ENCODE measurements at places on chromosomes 6 and 20.

DNA sequence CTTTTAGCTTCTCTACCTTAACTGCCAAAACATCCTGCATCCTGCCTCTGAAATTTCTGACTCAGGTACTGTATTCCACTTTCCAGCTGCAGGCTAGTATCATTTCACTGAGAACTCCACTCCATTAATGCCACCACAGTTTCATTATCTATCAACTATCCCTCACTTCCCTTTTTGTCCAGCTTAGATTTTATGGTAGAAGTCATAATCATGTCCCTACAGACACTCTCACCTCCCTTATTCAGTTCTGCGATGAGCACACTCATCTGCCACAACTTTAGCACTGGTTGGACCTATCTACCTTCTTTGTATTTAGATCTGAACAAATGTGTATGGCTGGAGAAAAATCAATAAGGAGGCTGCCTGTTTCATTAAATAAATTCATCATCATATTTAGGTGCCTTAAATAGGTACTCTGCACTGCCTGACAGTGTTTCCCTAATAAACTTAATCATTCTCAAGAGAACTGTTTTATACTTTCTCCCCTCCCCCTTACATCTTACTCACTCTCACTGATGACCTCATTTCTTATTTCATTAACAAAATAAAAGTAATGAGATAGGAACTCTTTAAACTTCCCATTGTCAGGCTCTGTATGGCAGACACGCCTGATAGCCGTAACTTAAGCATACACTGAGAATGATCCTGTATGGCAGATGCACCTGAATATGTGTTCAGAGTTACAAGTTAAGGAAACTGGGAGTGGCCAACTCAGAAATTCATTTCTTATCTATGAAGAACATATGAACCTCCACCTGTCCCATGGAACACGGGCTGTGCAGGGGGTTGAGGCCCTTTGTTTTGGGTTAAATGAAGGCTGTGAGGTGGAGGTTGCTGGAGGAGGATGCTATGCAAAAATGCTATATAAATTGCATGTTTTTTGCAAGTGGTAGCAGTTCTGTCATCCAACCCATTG, 95.3 kb upstream of the MAN1A1 start:
- DNase-seq, result no peak

GRCh38 chr6:12473494-12473893, 183.3 kb downstream of the EDN1 start:
- DNase-seq, result no peak

GRCh38 chr20:4998160-4998651, 3.1 kb downstream of the SLC23A2 start:
- DNase-seq, result no peak

DNA sequence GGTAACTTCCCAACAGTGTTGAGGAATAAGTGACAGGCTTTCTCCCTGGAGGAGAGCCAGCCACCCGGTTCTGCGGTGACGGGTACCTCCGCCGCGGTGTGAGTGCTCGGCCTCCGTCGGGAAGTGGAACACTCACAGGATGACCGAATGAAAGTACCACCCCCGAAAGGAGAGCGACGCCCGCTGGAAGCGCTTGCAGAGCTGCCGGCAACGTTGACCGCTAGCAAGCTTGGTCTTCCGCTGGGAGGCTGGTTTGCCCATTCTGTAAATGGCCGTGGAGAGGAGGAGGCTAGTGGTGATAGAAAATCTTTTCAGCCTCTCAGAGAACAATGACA, 614 bp upstream of the TMEM242 start:
- no peak for DNase-seq

DNA sequence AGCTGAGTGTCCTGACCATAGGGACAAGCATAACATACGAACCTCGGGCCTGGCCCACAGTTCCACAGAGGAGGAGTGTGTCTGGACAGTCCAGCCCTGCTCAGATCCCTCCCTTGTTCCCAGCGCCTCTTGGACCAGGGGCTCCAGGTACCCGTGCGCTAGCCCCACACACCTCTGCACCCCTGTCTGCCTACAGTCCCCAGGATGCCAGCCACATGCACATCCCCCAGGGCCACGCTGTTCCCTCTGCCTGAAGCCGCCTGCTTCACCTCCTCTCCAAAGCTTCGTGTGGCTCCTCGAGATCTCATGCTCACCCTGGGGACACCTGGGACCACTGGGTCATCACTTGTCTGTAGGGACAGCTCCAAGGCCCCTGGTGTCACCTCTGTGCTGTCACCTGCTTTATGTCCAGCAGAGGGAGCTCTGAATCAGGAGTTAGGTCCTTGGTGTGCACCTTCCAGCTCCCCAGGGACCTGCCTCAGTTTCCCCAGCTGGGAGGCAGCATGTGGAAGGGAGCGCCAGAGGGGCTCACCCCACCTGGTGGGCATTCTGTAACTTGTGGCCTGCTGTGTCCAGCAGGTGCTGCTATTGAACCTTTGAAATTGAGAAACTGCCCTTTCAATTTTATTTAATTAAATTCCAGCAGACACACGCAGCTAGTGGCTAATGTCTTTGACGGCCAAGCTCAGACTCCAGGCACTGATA, 7.3 kb upstream of the YTHDF1 start:
- no peak for DNase-seq

DNA sequence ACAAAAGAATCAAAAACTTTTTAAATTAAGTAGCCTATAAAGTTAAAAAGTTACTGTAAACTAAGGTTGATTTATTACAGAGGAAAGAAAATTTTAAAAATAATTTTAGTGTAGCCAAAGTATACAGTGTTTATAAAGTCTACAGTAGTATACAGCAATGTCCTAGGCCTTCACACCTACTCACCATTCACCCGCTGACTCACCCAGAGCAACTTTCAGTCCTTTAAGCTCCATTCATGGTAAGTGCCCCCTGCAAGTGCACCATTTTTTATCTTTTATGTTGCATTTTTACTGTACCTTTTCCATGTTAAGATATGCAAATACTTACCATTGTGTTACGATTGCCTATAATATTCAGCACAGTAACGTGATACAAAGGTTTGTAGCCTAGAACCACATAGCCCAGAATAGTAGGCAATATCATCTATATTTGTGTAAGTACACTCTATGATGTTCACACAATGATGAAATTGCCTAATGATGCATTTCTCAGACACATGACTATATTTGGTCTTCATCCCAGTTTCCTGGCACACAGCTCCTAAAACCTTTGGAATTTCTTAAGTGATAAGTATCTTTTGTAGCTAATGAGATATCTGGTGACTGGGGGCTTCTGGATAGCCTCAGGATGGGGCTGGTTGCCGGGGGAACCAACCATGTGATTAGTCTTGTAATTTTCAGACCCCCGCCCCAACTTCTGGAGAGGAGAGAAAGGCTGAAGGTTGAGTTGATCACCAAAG, 111.0 kb downstream of the MRPL14 start:
- DNase-seq, result no peak

- DNase-seq, result no peak
Measured at GRCh38 chr6:32402812-32403211, 4.2 kb downstream of the BTNL2 start.

DNA sequence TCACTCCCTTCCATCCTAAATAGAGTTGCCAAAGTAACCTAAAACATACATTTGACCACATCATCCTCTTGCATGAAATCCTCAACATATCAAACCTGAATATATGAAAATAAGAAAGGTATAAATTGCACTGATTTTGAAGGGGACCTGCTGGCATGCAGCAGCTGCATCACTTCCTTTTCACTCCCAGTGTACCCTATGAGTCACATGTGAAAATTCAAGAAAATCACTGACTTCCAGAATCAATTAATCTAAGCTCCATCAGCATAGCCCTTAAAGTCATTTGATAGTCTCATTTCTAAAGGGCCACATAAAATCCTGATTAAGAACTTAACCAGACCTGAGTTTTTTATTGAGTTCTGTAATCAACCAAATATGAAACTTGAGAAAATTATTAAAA, 24.3 kb downstream of the SNX14 start:
- no peak for DNase-seq

DNA sequence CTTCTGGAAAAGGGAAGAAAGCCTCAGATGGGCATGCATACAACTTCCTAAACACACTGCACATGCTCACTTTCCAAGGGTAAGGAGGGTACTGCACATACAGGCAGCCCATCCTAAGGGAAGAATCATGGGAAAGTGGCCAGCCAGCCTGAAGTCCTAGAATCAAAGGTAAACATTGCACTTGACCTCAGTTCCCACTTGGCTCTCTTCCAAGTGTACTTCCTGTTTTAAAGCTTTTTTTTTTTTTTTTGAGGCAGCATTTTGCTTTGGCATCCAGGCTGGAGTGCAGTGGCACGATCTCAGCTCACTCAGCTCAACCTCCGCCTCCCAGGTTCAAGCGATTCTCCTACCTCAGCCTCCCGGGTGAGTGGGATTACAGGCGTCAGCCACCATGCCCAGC, 225.3 kb upstream of the EPHA7 start:
- no peak for DNase-seq

DNA sequence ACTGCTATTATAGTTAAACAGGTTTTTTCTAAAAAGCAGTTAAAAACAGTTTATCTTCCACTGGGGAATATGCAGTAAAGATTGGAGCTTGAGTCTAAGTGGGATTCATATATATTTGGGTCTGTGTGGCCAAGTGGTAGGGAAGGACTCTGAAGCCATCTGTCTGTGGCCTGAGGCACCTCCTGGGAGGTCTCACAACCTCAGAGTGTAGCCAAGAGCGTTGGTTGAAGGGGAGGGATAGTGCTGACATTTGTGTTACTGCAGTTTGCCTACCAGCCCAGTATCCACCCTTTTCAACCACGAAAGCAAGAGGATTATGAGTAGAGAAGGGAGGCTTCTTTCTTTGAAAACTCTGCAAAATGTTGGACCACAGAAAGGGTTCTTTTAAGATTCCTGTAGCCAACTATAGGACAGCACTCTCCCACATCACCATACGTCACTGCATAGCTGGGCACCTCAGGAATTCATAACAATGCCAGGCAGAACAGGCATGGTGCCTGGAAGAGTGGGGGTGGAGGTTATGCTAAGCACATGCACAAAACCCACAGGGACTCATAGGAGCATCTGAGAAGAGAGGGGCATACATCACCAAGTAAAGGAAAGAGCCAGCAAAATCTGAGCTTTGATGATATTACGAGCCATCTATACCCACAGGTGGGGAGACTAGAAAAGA, 90.5 kb upstream of the HEY2 start:
- no peak for DNase-seq

DNA sequence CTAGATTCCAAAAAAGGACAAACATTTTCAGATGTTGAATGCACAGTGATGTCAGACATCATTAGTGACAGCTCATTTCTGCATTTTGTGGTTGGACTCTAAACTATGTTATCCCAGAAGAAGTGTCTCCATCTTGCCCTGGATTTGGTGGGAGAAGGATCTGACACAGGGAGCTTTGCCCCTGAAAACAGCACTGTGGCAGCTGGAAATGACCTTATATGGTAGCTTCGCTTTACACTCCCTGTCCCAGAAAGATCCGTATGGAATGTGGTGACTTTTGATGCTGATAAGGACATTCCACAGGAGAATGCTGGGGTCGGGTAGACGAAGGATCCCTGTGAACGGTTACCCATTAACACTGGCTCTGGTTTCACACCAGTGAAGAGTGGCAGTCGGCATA, 87.2 kb upstream of the EDN1 start:
- DNase-seq, result no peak

DNA sequence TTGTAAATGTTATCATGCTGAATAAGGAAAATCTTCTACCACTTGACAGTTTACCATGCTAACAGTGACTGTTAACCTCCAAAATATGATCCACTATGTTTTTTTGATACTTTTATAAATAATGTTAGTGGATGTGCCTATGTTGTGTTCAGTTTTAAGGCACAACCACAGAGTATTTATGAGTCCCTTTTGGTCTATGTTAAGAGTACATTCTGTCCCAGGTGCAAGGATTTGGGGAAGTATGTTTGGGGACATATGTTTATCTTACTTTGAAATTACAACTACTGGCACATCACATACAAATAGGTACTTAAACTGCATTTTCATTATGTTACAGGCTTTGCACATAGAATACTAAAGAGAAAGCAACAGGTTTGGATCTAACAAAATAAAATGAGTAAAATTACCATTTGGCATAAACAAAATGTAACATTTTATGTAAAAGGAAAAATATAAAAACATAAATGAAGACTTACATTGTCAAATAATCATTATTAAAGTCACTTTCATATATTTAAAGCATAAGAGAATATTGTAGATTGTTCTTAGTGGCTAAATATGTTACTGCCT, 71.2 kb downstream of the SESN1 start:
- DNase-seq, result no peak

GRCh38 chr6:89348372-89348771, 4.2 kb downstream of the UBE2J1 start:
- DNase-seq, result no peak

DNA sequence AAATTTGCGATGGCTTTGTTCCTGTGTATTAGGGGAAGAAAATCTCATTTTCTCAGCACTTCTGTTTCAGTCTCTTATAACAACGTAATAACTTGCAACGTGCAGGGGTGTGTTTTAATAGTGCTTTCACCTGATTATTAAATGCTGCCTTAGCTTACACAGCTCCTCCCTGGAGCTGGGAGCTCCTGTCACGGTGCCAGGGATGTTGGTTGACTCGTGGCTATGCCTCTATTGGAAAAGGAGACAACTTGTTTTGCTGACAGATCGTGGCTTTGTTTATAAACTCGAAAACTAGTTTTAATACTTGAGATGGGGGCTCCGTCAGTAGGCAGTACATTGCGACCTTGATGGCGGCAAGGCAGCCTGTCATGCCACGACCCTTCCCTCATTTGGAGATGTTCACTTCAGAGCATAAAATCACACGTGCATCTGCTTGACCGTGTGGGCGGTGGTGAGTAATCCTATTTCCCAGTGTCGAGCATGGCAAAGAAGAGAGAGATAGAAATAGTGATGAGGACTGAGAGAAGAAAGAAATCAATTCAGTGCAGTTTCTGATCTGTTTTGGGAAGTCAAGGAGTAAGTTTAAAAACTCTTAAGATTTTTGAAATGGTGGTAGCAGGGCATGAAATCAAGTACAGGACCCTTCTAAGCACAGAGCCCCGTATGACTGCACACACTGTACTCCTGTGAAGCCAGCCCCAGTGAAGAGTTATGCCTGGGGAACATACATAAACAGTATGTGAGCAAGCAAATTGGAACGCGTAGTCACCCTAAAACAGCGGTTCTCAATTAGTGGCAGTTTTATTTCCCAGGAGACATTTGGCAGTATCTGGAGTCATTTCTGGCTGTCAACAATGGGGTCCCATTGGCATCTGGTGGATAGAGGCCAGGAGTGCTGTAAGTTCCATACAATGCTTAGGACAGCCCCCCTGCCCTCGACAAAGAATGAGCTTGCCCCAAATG, 147.2 kb downstream of the DOK5 start:
- DNase-seq, result no peak

- DNase-seq, result no peak
Measured at GRCh38 chr20:5095931-5096330, 23.8 kb downstream of the PCNA start.
